PC-3 (cell line): ENCODE measurements at places on chromosomes 12 and 14.

- no peak overlapping the region for H3K4me3 ChIP-seq
- DNase-seq, result peak; percentile 97
- no peaks in the 10 kb centered on the region for H3K27me3 ChIP-seq
- H3K4me1 ChIP-seq, result peaks cover 35% of the 10 kb centered on the region
Measured at GRCh38 chr14:50964683-50965390, 20.6 kb upstream of the PYGL start.

GRCh38 chr12:30807695-30808034 is 52.9 kb upstream of the CAPRIN2 start:
- H3K4me1 ChIP-seq, result peaks cover 14% of the 10 kb centered on the region
- DNase-seq, result no peak
- no peak overlapping the region for H3K27ac ChIP-seq
- H3K4me3 ChIP-seq, result no peak overlapping the region

DNA sequence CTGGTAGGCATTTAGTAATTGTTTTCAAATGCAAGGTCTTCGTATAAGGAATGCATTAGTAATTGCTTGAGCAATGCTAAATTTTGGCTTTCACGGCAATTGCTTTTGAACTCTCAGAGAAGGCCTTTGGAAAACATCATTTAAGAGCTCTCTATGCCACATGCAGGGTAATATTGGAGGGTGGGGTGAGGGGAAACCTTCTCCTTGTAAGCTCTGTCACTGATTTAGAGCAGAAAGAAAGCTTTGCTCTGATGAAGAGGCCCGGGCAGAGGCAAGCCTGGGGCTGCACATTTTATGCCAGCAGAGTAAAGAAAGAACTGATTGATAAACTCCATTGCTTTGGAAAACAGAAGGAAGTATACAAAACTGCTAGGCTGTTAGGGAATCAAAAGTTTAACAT is 70.9 kb downstream of the TRIM9 start:
- no peak for DNase-seq
- H3K4me1 ChIP-seq, result no peaks in the 10 kb centered on the region
- H3K36me3 ChIP-seq, result no peaks in the 10 kb centered on the region
- no peak overlapping the region for H3K4me3 ChIP-seq

GRCh38 chr14:72636094-72636493 is 257.8 kb downstream of the DPF3 start:
- H3K36me3 ChIP-seq, result peaks cover 6% of the 10 kb centered on the region; the same call in 1 of the 2 replicates
- H3K27ac ChIP-seq, result peak overlapping the region; percentile 90
- H3K4me1 ChIP-seq, result peaks cover 51% of the 10 kb centered on the region

DNA sequence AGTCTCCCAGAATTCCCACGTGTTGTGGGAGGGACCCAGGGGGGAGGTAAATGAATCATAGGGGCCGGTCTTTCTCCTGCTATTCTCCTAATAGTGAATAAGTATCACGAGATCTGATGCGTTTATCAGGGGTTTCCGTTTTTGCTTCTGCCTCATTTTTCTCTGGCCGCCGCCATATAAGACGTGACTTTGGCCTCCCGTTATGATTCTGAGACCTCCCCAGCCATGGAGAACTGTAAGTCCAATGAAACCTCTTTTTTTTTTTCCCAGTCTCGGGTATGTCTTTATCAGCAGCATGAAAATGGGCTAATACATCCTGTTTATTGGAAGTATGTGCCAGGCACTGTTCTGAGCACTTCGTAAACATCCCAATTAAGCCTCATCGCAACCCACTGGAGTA is 788 bp downstream of the KRT72 start:
- no peaks in the 10 kb centered on the region; the same call in 1 of the 2 replicates for H3K4me1 ChIP-seq
- H3K27me3 ChIP-seq, result peaks cover 28% of the 10 kb centered on the region
- H3K4me3 ChIP-seq, result no peak overlapping the region
- no peak for DNase-seq
- no peak overlapping the region for H3K27ac ChIP-seq

- no peak overlapping the region for H3K4me3 ChIP-seq
- no peak overlapping the region for H3K27ac ChIP-seq
- DNase-seq, result no peak
- no peaks in the 10 kb centered on the region for H3K36me3 ChIP-seq
- H3K4me1 ChIP-seq, result no peaks in the 10 kb centered on the region; the same call in 1 of the 2 replicates
Measured at GRCh38 chr12:52300796-52301691, 9.7 kb upstream of the KRT81 start.

DNA sequence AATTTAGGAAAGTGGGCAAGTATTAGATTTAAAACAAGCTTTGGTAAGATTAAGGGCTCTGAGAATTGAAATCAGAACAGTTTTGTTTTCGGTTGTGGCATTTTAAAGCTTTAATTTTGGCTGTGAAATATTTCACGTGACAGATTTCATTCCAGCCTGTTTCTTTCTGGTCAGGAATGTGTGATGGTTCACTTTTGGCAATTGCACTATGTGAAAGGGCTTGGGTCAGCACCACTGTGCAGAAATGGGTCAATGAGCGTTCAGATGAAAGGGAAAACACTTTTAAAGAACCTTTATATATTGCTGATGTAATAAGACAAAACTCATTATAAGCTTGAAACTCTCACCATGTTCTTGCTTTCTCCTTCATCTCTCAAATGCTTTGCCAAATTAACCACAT is 17.1 kb downstream of the NUBPL start:
- H3K36me3 ChIP-seq, result no peaks in the 10 kb centered on the region
- no peak for DNase-seq
- no peaks in the 10 kb centered on the region for H3K27me3 ChIP-seq
- H3K4me1 ChIP-seq, result no peaks in the 10 kb centered on the region

DNA sequence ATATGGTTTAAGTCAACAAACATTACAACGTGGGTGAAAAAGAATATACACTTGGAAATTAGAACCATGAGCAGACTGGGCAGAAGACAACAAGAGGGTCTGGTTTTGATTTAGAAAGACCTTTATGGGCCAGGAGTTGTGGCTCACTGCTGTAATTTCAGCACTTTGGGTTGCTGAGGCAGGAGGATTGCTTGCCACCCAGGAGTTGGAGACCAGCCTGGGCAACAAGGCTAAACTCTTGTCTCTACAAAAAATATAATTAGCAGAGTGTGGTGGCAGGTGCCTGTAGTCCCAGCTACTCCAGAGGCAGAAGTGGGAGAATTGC is 2.7 kb upstream of the NFKBIA start:
- H3K4me3 ChIP-seq, result no peak overlapping the region
- no peak overlapping the region for H3K27ac ChIP-seq
- no peaks in the 10 kb centered on the region for H3K27me3 ChIP-seq
- peaks cover 29% of the 10 kb centered on the region for H3K4me1 ChIP-seq
- H3K36me3 ChIP-seq, result peaks cover 14% of the 10 kb centered on the region

GRCh38 chr12:57939291-57939690 is 2.1 kb upstream of the ATP23 start:
- peaks cover 24% of the 10 kb centered on the region for H3K4me1 ChIP-seq
- H3K27me3 ChIP-seq, result no peaks in the 10 kb centered on the region
- H3K27ac ChIP-seq, result no peak overlapping the region
- no peak overlapping the region for H3K4me3 ChIP-seq
- no peak for DNase-seq

- peaks cover 7% of the 10 kb centered on the region; the same call in 1 of the 2 replicates for H3K4me1 ChIP-seq
- H3K27ac ChIP-seq, result no peak overlapping the region
- peaks cover 17% of the 10 kb centered on the region for H3K27me3 ChIP-seq
- H3K36me3 ChIP-seq, result no peaks in the 10 kb centered on the region
Measured at GRCh38 chr14:90062127-90062794, 467 bp downstream of the KCNK13 start.

- H3K27me3 ChIP-seq, result no peaks in the 10 kb centered on the region
- H3K4me3 ChIP-seq, result no peak overlapping the region
- no peaks in the 10 kb centered on the region for H3K4me1 ChIP-seq
- no peak overlapping the region for H3K27ac ChIP-seq
- H3K36me3 ChIP-seq, result no peaks in the 10 kb centered on the region
Measured at GRCh38 chr12:115630136-115630535, 647.4 kb downstream of the MED13L start.

DNA sequence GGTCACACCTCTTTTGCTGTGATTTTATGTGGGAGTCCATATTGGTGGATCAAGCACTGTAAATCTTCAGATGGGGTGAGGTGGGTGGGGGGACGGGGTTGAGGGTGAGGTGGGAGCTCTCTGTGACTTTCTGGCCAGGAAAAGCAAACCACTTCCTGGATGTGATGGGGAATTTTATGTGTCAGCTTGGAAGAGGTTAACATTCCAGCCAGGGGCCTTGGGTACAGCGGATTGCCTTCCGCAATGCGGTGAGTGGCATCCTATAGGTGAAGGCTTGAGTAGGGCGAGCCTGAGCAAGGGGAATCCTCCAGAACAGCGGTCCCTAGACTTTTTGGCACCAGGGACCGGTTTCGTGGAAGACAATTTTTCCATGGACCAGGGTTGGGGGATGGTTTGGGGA is 36.2 kb downstream of the DLK1 start:
- no peaks in the 10 kb centered on the region for H3K36me3 ChIP-seq
- peaks cover 12% of the 10 kb centered on the region for H3K27me3 ChIP-seq
- H3K4me3 ChIP-seq, result no peak overlapping the region
- no peak for DNase-seq
- H3K4me1 ChIP-seq, result peaks cover 18% of the 10 kb centered on the region

- DNase-seq, result peak; percentile 79
- peaks cover 59% of the 10 kb centered on the region for H3K4me1 ChIP-seq
- H3K27ac ChIP-seq, result peak overlapping the region; percentile 61
- peak overlapping the region; percentile 11; the same call in 1 of the 2 replicates for H3K4me3 ChIP-seq
- H3K27me3 ChIP-seq, result no peaks in the 10 kb centered on the region
Measured at GRCh38 chr12:104376650-104377513, 73.3 kb downstream of the EID3 start.

- peak; percentile 100 for DNase-seq
- H3K36me3 ChIP-seq, result peaks cover 53% of the 10 kb centered on the region
- peak overlapping the region; percentile 76 for H3K27ac ChIP-seq
- H3K27me3 ChIP-seq, result no peaks in the 10 kb centered on the region
- peaks cover 31% of the 10 kb centered on the region for H3K4me1 ChIP-seq
- H3K4me3 ChIP-seq, result no peak overlapping the region; the same call in 1 of the 2 replicates
Measured at GRCh38 chr12:112096667-112097066, 11.9 kb downstream of the NAA25 start.

GRCh38 chr14:94550041-94550440 is 11.2 kb upstream of the SERPINA4 start:
- H3K27me3 ChIP-seq, result no peaks in the 10 kb centered on the region
- H3K4me1 ChIP-seq, result no peaks in the 10 kb centered on the region
- no peak for DNase-seq
- no peak overlapping the region for H3K27ac ChIP-seq
- no peak overlapping the region for H3K4me3 ChIP-seq

DNA sequence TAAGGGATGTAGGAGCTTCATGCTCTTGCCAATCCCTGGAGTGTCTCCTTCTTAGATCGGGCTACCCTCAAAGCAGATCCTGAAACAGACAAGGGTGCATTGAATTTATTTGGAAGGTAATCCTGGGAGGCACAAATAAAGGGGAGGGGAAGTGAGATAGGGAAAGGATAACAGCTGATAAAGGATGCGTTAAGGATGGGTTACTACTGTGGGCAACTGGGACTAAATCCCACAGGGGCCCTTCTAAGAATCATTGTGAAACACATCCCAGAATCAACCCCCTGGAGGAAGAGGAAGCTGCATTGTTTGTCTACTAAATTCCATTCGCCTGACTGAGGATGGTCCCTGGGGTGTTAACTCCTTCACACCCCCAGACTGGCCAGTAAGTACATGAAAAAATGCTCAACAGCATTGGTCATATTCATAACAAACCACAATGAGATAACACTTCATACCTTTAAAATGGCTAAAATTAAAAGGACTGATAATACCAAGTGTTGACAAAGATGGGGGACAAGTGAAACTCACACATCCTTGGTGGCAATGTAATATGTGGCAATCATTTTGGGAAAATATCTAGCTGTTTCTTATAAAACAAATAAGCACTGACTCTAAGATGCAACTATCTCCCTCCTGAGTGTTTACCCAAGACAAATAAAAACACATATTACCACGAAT is 37.0 kb upstream of the CMKLR1 start:
- H3K27me3 ChIP-seq, result peaks cover 12% of the 10 kb centered on the region
- H3K4me1 ChIP-seq, result no peaks in the 10 kb centered on the region
- no peak overlapping the region for H3K4me3 ChIP-seq

GRCh38 chr12:80698256-80698655 is 9.2 kb upstream of the MYF6 start:
- H3K36me3 ChIP-seq, result no peaks in the 10 kb centered on the region
- no peak overlapping the region for H3K27ac ChIP-seq
- DNase-seq, result no peak
- H3K27me3 ChIP-seq, result peaks cover 5% of the 10 kb centered on the region; the same call in 1 of the 2 replicates
- no peak overlapping the region for H3K4me3 ChIP-seq

DNA sequence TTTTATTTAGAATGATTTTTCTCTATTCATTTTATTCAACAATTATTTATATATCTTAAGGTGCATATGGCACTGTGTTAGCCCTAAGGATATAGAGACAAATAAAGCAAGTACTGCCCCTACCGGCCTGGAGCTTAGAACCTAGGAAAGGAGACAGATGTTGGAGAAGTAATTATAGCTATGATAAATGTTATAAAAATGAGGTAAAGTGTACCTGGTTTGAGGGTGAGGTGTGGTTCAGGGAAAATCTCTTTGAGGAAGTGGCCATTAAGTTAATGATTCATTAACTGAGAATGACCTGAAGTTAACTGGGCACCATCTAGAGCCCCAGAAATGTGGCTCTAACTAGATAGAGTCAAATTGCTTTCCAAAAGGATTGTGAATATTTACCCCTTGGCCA is 31.9 kb downstream of the CDKL1 start:
- no peak overlapping the region for H3K4me3 ChIP-seq
- H3K27me3 ChIP-seq, result no peaks in the 10 kb centered on the region

- peaks cover 32% of the 10 kb centered on the region for H3K4me1 ChIP-seq
- peak overlapping the region; percentile 96 for H3K27ac ChIP-seq
- H3K36me3 ChIP-seq, result no peaks in the 10 kb centered on the region
- peak; percentile 75 for DNase-seq
- H3K27me3 ChIP-seq, result no peaks in the 10 kb centered on the region
- H3K4me3 ChIP-seq, result 0 out of 2 replicates have a peak overlapping the region, but pooled peaks have one; percentile 2
Measured at GRCh38 chr12:89236237-89236636, 116.1 kb downstream of the DUSP6 start.

- H3K4me3 ChIP-seq, result no peak overlapping the region
- H3K36me3 ChIP-seq, result no peaks in the 10 kb centered on the region
- H3K27ac ChIP-seq, result no peak overlapping the region
Measured at GRCh38 chr12:46134205-46134811, 134.5 kb downstream of the SLC38A1 start.

DNA sequence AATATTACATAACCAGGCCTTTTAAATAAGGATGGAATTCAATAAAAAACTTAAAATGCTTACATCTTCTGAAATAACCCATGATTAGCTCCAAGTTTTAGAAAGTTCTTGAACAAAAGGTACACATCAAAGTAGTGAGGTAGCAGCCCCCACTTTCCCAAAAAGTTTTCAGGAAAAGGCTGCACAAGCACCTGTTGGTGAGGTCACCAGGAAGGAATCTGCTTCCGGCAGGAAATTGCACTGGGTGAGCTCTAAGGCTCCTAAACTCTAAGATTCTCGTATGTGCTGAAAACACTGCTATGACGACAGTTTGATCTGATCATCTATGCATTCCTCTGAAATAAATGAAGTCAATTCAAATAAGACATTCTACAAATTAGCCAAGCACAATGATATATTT is 34.3 kb upstream of the TTC7B start:
- H3K4me3 ChIP-seq, result no peak overlapping the region
- DNase-seq, result peak; percentile 72
- H3K27ac ChIP-seq, result no peak overlapping the region
- H3K4me1 ChIP-seq, result peaks cover 7% of the 10 kb centered on the region
- no peaks in the 10 kb centered on the region for H3K27me3 ChIP-seq
